ENCODE measurements at places on chromosomes 1 and 21.

DNA sequence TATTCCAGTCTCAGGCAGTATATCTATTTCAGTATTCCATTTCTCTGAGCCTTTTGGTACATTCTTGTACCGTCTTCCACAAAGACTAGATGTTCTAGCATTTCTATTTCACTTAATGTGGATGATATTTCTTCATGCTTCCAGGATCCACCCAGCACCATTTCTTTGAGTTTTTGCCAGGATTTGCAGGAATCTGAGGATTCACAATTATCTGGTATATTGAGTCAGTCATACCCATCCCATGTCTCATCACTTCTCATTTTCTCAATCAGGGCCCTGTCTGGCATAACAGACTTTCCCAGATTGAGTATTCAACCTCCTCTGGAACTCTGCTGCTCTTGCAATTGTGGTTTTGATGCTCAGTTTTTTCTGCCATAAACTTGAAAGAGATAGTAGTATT lies 20.9 kb upstream of the COL11A1 start:
- DNase-seq, result no peak

DNA sequence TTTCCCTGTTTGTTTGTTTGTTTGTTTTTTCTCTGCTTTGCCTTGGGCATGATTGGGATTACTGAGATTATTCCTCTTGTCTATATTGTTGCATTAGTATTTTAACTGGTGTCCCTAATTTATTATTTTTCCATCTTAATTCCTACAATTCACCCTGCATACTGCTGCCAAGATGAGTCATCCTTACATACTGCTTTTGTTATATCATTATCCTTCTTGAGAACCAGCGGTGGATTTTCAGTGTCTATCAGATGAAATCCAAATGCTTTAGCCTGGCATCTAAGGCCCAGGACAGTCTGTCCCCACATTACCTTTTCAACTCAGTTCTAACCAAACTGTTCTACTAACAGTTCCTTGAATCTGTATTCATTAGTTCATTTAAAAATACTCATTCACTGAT lies 101.7 kb downstream of the OLFML2B start:
- DNase-seq, result no peak

DNA sequence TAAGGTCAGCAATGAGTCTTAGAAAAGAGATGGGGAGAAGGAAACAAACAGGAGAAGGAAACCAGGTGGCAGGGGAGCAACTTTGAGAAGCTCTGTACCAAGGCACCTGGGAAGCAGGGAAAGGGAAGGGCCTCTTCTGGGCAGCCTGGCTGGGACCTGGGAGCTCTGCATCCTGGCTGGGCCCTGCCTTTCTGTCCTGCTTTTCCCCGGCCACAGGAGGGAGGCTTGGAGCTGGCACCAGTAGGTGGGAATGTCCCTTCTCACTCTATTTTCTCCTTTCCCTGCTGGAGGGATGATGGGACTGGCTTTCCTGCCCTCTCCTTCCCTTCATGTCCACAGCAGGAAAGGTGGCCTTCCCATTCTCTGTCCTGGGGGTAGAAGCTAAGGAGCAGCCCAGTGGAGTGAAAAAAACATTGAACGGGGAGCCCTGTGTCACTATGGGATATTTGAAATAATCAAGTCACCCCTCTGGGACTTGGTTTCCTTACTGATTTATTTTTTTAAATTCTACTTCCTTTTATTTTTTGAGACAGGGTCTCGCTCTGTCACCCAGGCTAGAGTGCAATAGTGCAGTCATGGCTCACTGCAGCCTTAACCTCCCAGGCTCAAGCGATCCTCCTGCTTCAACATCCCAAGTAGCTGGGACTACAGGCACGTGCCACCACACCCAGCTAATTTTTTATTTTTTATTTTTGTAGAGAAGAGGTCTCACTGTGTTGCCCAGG lies 5.1 kb upstream of the NES start:
- DNase-seq, result no peak

DNA sequence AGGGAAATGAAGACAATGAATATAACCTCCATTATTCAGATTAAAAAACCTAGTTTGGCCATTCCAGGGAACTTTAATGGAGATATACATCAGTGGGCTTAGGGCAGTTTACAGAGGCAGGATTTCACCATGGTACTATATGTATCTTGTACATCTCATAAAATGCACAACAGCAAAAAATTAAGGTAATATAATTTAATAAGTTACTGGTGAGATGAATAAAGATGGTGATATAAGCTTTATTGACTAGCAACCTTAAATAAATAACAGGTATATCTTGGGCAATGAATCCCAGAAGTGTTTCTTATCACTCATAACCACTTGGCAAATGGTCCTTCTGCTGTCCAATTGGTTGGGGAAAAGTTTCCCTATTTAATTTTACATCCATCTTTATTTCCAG lies 29.0 kb downstream of the XCL1 start:
- DNase-seq, result no peak

DNA sequence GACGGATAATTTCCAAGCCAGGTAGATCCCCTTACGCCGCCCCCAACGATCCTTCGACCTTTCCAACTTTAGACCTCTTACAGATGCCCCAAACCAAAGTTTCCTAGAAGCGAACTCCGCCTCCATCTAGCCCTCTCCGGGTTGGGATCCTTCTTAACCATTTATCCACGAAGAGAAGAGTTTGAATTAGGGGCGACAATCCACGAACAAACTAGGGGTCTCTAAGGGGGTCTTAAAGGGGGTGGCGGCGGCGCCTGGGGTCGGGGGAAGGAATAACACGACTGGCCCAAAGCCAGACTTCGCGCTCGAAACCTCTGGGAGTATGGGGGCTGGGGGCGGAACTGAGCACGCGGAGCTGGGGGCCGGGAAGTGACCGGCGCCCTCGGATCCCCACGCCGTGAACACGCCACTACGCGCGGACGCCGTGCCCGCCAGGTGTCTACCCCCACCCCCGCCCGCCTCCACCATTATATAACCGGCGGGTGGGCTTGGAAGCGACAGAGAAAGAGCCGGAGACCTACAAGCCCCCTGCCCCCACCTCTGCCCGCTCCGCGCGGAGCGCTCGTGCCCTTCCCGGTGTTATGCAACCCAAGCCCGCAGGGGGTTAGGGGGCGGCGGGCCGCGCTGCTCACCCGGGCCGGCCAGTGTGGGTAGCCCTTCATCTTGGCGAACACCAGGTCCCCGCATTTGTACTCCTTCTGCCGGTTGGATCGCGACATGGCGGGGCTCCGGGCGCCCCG lies 594 bp downstream of the HDGF start:
- peak; percentile 44 for DNase-seq

DNA sequence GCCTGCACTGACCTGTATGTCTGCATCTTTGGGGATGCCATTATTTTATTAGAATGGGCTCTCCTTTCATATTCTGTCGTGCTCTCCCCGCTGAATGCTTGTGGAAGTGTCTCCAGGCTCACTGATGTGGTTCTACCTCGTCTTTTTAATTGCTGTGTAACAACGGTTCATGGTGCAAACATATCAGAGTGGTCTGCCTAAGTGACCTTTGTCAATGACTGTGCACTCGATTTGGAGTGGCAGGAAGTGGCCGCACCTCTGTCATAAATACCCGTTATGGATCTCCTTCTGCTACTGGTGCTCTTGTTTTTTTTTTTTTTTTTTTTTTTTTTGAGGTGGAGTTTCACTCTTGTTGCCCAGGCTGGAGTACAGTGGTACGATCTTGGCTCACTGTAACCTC lies 38.3 kb downstream of the SPSB1 start:
- DNase-seq, result no peak

- no peak for DNase-seq
Observed at GRCh38 chr1:154666051-154666790, 58.2 kb upstream of the ADAR start.

- no peak for DNase-seq
Observed at GRCh38 chr1:58805716-58806571, 22.1 kb upstream of the JUN start.

DNA sequence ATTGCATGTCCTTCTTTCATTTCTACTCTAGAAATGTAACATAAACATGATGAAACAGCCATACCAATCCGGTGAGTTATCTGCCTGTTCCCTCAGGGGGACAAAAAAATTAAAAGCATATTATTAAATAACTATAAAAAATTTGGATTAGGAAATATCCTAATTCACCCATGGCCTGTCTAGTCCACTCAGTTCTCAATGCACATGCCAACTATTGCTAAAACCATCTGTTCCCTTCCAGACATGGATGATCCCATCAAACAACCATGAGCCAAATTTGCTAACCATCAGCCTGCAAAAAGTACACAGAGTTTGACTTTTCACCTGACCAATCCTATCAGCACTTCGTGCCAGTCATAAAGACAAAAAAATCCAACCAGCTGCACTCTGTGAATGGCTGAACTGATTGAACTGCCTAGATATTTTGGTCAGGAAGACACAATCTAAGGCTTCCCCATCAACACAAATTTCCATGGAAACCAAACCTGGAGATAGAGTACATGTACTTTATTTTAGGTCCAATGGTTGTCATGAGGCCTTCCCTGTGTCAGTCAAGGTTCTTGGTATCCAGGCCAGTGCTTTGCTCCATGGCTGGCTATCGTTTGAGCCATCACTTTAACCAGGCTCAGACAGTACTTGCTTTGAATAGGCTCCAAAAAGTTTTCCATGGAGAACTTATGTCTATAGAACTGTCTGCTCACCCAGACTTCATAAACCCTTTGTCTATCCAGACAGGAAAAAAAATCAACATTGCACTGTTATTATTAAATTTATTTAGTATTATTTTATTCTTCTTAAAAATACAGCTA lies 570.8 kb downstream of the LTN1 start:
- DNase-seq, result no peak

Measured in CD4-positive, alpha-beta T cell treated with Interleukin-17A for 1 hour (primary cell).